ENCODE measurements at places on chromosomes 5 and 9. TPM values are rescaled to one million over a fixed set of nuclear protein-coding genes. Genes with fewer than 3 reads are reported as not detected.

GRCh38 chr9:134661791-134662142 lies 20.2 kb downstream of the COL5A1 start:
- DNase-seq: no peak

DNA sequence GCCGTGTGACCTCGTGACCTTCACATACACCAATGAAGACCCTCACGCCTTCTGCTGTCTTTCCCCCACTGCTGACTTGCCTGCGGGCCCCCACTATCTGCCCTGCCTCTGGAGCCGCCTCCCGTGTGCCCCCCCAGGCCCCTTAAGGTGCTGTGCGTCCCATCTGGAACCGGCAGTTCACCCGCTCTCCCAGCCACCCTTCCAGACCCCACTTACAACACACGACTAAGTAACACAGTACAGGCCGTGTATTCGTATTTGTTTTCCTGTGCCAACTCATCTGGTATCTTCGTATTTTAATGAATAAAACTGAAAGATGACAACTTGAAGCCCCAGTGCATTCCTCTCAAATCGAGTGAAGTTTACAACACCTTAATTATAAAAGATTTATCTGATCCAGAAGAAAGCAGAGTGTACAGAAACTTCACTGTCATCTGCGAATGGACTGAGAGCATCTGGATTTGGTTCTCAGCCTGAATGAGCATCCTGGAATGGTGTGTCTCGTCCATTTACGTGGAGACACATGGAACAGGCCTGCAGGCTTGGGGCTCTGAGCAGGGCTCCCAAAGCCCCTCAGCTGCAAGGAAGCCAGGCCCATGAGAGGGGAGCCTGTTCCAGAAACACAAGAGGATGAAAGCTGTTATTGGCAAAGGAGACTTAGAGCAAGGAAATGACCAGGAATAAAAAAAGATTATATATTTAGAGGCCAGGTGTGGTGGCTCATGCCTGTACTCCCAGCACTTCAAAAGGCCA lies 21.9 kb upstream of the TERT start:
- DNase-seq: no peak

- no peak for DNase-seq
Observed at GRCh38 chr5:116453988-116454411, 120.6 kb downstream of the SEMA6A start.

GRCh38 chr9:121893786-121894185 lies 199.3 kb downstream of the TTLL11 start:
- DNase-seq: no peak

DNA sequence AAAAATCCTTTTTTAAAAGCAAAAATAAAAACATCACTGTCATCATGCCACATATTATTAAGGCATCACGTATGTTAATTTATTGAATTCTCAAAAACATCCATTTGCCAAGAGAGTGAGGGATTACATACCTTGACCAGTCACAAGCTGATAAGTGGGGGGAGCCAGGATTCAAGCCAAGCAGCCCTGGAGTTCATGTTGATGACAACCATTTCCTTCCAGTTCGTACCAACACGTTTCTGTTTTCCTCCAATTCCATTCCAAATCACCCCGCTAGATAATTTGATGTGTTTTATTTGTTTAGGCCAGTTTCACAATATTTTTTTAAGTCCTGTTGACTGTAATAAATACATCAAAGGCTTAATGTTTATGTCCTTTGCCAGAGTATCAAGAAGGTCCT lies 53.0 kb downstream of the SLC1A3 start:
- no peak for DNase-seq

GRCh38 chr9:6029604-6030274 lies 14.3 kb upstream of the RANBP6 start:
- DNase-seq: no peak

LCN12 gene
- 16.2 TPM for total RNA-seq
